ENCODE measurements at places on chromosomes 4 and X.

GRCh38 chrX:44953734-44954502 is 80.9 kb downstream of the KDM6A start:
- no peak overlapping the region for H3K4me3 ChIP-seq
- H3K27ac ChIP-seq: no peak overlapping the region
- no peak for DNase-seq
- no peaks in the 10 kb centered on the region for H3K27me3 ChIP-seq
- H3K4me1 ChIP-seq: peaks cover 21% of the 10 kb centered on the region
- no peaks in the 10 kb centered on the region for H3K36me3 ChIP-seq

GRCh38 chrX:68826113-68826980 is 2.5 kb upstream of the EFNB1 start:
- H3K36me3 ChIP-seq: no peaks in the 10 kb centered on the region
- no peak overlapping the region for H3K4me3 ChIP-seq
- DNase-seq: peak; percentile 68
- H3K27ac ChIP-seq: no peak overlapping the region

GRCh38 chr4:83974111-83974780 is 438.3 kb downstream of the GPAT3 start:
- no peaks in the 10 kb centered on the region for H3K4me1 ChIP-seq
- DNase-seq: no peak
- H3K4me3 ChIP-seq: no peak overlapping the region
- no peaks in the 10 kb centered on the region for H3K36me3 ChIP-seq

- H3K4me3 ChIP-seq: no peak overlapping the region
- no peak overlapping the region for H3K27ac ChIP-seq
- no peak for DNase-seq
- no peaks in the 10 kb centered on the region for H3K27me3 ChIP-seq
- H3K36me3 ChIP-seq: no peaks in the 10 kb centered on the region
- H3K4me1 ChIP-seq: peaks cover 18% of the 10 kb centered on the region
Measured at GRCh38 chr4:16764622-16765021, 133.8 kb downstream of the LDB2 start.

GRCh38 chrX:139905051-139905450 is 27.8 kb downstream of the ATP11C start:
- H3K4me3 ChIP-seq: no peak overlapping the region
- H3K27ac ChIP-seq: peak overlapping the region; percentile 38
- H3K4me1 ChIP-seq: peaks cover 11% of the 10 kb centered on the region
- no peak for DNase-seq
- no peaks in the 10 kb centered on the region for H3K36me3 ChIP-seq

Data from chondrocyte (in vitro differentiated cells).